ENCODE measurements at places on chromosomes 4 and X.

- no peak for DNase-seq
Observed at GRCh38 chr4:152328582-152328981, 207.3 kb downstream of the FBXW7 start.

DNA sequence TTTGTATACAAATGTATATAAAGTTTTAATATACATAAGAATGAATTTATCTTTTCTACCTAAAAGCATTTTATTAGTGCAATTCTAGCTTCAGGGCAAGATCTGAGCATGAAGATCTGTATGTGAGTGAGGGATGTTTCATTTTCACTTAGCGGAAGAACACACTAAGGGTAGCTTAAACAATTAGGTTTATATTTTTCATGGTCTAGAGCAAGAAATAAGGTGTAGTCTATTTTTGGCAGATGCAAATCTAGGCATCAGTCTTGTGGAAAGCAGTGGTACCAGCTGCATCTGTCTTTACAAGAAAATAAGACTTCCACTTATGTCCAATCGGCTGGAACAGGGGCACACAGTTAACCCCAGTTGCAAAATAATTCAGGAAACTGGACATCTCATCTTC, 433.3 kb downstream of the ADAM29 start:
- no peak for DNase-seq

DNA sequence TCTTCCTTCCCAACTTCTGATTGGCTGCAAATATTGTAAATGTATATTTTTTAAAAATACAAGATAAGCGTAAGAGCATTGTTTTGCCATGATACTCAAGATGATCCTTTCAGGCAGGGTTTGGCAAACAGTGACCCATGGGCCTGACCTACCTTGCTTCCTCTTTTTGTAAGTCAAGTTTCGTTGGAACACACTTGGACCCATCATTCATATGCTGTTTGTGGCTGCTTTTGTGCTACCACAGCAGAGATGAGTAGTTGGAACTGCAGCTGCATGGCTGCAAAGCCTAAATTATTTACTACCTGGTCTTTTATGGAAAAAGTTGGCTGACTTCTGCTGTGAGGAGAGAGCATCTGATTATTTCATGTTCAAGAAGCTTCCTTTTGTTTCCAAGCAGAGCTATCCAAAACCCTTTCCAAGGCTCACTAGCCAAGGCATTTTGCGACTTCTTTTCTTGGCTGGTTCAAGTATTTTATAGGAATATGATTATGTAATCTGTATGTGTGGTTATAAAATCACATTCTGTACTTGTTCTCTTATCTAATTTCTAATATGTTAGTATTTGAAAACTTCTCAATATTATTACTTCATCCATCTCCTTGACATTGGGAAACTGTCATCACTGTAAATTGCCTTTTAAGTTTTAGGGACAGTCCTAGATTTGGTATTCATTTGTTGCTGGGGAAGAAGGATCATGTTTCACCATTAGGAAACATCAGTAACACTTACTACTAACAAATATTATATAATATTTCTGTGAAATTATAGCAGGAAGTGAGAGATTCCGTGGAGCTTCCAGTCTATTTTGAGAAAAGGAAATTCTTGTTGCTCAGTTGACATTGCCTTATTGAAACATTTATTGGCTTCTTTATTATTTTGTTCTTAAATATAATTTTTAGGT, 109.2 kb downstream of the ARHGAP10 start:
- no peak for DNase-seq

DNA sequence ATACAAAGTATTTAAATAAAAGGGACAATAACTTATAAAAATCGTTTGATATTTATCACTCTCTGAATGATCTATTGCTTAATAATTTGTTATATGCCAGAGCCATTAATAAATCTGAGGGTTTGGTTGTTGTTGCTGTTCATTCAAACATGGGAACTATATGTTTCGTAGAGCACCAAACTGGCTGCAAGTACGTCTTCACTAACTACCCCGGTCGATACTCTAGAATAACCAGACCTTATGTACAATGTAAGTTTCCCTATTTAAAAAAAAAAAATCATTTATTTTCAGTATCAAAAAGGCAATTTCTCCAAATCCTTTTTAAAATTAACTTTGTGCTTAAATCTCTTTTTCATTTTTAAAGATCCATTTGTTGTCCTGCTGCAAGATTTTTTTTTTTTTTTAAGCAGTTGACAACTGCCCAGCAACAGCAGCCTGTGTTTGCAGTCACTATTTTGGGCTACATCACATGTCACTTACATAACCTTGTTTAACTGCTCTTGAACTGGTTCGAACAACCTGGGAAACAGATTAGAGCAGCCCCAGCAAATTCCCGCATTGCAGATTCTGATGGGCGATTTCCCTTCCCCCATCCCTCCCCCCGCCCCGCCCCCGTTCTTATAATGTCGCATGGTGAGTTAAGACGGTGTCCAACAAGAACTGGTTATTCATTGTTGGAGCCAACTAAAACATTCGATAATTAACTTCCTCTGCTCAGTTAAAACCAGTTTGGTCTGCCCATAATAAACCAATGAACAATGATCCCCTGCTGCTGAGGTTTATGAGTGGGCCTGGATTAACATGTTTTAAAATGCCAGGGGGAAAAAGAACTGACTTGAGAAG, 238.9 kb downstream of the NR3C2 start:
- no peak for DNase-seq
